ENCODE measurements at places on chromosomes 1 and 21.
A peak's percentile ranks its signal among the peaks of the same experiment; 100 is the strongest.

DNA sequence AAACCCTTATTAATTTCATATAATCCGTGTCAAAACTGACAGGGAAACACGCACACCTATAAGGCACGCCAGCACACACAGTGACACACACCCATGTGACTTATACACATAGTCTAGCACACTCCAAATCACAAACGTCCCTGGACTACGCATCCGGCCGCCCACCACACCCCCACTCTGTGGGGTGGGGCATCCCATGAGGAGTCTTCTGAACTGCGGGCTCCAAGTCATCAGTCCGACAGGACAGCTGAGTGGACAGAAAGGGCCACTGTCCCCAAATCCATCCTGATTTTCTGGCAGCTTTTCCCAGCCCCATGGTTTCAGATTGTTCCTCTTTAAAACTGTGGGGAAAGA is 829 bp downstream of the PEA15 start:
- DNase-seq = peak; percentile 58

- peak; percentile 83 for DNase-seq
Observed at GRCh38 chr1:63593886-63594605, 835 bp downstream of the PGM1 start.

GRCh38 chr1:178273707-178274410 is 180.0 kb downstream of the RASAL2 start:
- no peak for DNase-seq

DNA sequence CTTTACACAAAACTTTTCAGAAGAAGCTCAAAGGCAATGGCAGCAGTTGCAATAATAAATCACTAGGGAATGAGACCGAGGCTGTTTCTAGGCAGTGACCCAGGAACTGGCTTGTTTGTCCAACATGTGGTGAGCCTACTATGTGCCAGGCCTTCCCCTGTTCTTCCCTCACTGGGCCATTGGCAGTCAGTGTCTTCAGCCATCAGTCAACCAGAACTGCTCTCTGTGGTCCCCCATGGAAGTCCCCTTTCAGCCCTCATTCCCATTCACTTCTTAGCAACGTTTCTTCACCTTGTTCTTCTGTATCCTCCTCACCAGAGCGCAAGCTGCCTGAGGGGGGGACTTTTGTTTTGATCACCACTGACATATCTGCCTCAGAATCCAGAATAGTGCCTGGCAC is 274.1 kb downstream of the RRAGC start:
- peak; percentile 33 for DNase-seq

- DNase-seq = no peak
Observed at GRCh38 chr1:117093870-117094621, 27.5 kb downstream of the TRIM45 start.

- DNase-seq = no peak
Observed at GRCh38 chr1:76659171-76659940, 207.9 kb upstream of the ST6GALNAC5 start.

- DNase-seq = no peak
Observed at GRCh38 chr1:28073867-28074266, 14.5 kb downstream of the EYA3 start.

DNA sequence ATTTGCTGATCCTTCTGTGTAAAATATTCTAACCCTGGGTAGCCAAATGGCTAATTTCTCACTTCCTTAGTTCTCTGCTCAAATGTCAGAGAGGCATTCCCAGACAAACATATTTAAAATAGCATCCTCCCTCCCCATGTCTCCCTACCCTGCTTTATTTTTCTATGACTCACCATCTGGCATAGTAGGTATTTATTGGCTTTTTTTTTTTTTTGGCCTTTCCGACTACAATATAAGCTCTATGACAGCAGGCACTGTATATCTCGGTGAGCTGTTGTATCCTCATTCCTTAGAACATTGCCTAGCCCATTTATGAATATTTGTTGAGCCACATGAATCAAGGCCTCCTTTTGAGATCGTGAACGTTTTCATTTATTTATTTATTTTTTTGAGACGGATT is 1.5 kb upstream of the NEK7 start:
- no peak for DNase-seq

DNA sequence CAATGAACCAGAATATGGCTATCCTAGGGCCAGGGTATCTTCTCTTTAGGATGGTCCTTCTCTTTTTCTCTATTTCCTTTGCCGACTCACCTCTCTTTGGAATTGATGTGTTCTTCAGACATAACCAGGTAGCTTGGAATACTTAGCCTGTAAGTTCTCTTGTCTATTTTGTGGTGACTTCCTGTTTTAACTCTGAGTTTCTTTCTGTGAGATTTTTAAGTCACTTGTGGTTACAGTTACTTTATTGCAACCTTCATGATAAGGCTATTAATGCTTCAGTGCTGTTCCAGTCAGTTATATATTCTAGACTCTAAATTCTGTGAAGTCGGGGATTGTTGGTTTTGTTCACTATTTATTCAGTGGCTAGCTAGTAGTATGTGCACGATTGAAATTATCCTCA is 46.2 kb downstream of the DISP1 start:
- no peak for DNase-seq

DNA sequence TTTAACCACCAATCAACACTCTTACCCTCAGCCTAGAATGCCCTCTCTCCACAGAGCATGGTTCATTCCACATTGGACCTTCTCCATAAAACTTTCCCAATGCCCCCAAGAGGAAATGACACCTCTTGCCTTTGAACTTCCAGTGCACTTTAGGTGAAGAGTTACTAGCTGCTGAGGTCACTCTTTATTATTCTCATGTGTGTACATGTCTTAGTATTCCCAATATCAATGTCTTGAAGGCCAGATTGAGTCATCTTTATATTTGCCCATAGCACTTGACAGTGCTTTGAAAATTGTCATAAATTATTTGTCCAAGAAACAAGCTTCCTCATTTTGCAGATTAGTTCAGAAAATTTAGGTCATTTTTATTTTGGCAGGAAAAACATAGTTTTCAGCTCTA is 8.1 kb upstream of the DNASE2B start:
- no peak for DNase-seq

GRCh38 chr1:183032122-183032921 is 9.1 kb downstream of the LAMC1 start:
- no peak for DNase-seq

DNA sequence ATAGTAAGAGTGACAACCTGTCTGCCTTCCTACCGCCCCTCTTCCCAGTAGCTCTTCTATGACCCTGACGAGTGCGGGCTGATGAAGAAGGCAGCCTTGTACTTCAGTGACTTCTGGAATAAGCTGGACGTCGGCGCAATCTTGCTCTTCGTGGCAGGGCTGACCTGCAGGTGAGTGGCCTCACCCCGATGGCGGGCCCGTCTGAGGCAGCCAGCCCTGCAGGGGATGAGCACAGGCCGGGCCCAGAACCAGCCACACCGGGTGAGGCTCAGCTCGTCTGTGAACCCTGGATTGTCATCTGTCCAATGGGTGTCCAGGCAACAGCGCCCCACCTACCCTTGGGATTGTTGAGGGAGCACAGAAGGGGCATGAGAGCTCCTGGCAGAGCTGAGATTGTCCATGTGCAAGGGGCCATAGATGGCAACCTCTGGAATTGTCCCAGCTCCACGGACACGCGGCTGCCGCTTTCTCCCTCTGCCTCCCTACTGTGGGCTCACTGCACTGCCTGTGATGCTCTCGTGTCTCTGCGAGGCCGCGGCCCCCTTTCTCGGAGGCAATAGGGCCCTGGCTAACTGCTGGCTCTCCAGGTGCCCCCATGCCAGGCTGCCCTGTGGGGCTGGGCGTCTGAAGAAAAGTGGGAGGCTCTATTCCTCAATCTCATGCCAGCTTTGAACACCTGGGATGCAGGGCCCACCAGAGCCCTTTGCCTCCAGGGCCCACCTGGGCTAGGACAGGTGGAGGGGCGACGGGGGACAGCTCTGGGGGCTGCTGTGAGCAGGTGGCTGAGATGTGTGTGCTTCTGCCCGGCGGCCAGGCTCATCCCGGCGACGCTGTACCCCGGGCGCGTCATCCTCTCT is 50.0 kb upstream of the LRRC3 start:
- peak; percentile 50 for DNase-seq

GRCh38 chr1:196654271-196654670 is 2.4 kb downstream of the CFH start:
- DNase-seq = no peak

All from ascending aorta (tissue), 2 donors.